T47D (cell line): ENCODE measurements at places on chromosomes 5 and 9.
A peak's percentile ranks its signal among the peaks of the same experiment; 100 is the strongest.

DNA sequence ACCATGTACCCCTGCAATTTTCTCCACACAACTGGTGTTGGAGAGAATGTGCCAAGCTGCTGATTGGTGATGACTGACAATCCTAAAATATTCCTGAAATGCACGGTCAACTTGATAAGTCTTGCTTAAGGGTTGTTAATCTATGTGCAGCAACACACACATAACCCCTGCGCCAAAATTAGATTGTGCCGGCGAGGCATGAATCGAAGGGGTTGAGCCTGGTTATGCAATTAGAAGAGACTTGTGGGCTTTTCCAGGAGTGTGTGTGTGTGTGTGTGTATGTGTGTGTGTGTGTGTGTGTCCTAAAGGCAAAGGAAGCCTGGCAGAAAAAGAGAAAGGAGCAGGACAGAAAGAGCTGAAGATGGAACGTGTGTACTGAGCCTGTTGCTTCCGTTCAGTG is 22.3 kb downstream of the IRX2 start:
- no peak for DNase-seq

DNA sequence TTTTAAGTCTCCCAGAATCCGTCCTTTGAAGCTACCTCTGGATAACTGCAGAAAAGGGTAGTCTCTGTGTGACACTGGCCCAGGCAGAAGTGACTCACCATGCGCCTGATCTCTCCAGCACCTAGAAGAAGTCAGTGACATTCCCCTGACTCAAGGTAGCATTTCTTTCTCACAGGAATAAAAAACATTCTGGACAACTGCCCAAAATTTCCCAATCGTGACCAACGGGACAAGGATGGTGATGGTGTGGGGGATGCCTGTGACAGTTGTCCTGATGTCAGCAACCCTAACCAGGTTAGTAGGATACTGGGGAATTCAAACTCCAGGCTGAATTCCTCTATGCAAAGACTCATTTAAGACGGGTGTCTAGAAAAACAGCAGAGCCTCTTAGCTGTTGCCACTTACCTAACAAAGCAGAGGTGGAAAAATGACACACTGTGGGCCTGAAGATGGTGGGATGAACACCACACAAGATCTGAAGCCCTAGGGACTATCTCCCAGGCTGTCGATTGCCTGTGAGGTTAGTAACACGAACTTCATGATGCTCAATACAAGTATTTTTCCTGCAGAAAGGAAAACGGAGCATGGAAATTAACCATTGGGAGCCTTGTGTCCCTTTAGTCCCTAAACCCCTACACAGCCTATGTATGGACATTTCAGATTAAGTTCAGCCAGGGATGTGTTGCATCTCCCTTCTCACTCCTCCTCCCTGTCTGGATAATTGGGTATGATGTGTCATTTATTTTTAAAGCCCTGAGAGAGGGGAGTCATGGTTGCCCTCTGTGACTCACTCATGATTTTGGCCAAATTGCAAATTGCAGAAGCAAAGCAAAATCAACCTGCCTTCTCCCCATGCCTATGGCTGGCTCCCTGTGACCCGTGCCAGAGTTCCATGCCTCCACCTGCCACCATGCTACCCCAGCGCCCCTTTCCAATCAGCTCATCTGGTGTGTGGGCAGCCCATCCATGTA is 37.2 kb downstream of the THBS4 start:
- DNase-seq, result no peak

DNA sequence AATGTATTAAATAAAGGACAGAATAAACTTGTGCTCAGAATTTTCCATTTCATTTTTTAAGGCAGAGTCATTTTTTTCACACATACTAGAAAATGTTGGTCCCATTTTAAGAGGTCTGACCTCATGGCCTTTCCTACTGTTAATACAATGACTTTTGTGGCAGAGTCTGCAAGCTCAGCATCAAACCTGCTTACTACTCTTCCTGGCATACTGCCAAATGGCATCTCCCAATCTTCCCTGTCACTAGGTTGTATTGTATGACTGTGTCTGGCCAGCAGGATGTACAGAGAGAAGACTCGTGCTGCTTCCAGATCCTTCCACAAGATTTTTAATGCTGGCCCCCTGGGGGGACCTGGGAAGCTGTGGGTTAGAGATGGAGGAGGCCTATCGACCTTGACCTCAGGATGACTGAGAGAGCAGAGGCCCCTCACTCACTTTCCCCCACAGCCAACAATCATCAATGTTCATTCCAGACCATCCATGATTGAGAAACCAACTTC is 64.7 kb downstream of the BARX1 start:
- no peak for DNase-seq

- no peak for DNase-seq
Observed at GRCh38 chr5:180130291-180130869, 58.8 kb upstream of the RNF130 start.

DNA sequence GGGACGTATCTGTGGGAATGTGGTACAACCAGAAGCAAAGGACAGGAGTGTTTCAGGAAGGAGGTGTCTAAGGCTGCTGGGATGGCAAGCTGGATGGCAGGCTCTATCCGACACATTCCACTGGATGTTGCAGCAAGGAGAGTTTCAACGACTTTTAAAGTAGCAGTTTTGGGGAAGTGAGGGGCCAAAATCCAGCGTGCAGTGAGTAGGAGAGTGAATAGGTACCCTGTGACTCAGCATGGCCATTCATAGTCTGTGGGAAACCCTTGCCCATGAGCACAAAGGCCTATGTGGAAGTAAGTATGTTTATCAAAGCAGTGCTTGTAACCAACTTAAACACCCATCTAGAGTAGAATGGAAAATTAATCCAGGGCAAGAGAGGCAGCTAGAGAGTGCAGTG is 664.7 kb downstream of the ACTL7B start:
- no peak for DNase-seq

- DNase-seq, result peak; percentile 52
Observed at GRCh38 chr5:180201051-180201987, 7.7 kb downstream of the RASGEF1C start.

GRCh38 chr5:85049020-85049419 is 664.3 kb upstream of the EDIL3 start:
- peak; percentile 67 for DNase-seq

DNA sequence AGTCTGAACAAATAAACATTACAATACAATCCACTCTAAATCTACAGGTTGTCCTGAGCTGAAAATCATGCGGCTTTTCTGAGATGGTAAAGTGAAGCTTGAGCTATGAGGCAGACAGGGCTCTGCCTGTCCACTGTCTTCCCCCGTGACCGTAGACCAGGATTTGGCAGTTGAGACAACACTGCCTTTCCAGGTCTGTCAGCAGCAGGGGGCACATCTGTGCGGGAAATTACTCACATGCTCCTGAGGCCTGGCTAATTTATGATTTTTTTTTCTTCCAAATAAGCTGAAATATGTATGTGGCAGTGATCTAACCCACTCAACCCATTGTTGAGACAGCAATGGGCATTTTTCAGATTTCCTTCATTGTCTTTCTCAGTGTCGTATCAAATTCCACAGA is 307.9 kb downstream of the FBXL7 start:
- no peak for DNase-seq

DNA sequence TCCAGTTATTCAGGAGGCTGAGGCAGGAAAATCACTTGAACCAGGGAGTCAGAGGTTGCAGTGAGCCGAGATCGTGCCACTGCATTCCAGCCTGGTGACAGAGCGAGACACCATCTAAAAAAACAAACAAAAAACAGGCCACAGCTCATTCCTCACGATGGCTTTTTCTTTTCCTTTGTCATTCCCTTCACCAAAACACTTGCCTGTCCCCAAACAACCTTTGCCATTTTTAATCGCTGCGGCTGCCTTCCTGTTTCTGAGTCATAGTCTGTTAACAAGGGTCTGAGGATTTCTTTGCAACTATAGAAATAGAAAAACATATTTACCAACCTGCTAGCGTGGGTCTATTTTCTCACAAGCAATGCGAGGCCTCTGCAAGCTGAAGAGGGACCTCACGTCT is 123.0 kb upstream of the FSTL4 start:
- DNase-seq, result peak; percentile 69

GRCh38 chr5:174793684-174794328 is 69.4 kb downstream of the MSX2 start:
- peak; percentile 76 for DNase-seq

GRCh38 chr5:97452646-97453045 is 269.6 kb upstream of the RIOK2 start:
- DNase-seq, result no peak

DNA sequence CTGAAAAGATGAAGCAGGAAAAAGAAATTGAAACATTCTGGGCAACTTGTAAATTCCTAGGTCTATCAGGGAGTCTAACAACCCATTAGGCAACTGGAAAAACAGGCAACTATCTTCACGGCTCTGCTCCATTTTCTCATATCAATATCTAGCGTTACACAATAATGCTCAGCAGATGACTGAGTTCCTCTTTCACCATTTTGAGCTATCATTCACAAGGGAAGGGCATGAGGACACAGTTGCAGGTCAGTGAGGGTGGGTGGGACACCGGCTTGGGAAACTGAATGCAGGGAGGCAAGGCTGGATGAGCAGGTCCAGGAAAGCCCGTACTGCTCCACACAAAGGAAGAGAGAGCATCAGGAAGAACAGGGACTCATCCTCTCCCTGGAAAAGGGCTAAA is 67.0 kb downstream of the FRMD3 start:
- no peak for DNase-seq

DNA sequence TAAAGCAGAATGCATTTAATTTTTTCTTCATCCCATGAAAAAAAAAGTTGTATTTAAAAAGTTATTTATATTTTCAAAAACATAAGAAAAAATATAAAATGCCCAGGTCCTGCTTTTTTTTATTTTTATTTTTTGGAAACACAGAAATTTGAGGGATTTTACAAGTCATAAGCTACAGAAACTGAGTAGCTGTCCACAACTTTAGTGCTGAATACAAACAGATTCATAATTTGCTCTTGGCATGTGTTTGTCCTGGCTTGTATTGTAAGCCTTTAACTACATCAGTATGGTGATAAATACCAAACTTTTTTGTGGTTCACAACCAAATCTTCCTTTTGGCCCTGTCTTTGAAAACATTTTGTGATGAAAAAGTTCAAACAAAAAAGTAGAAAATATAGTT is 7.5 kb upstream of the PLCXD3 start:
- DNase-seq, result peak; percentile 32

- DNase-seq, result no peak
Observed at GRCh38 chr9:92706218-92706940, 36.4 kb upstream of the IPPK start.

- no peak for DNase-seq
Observed at GRCh38 chr5:109146591-109146990, 263.2 kb downstream of the PJA2 start.

DNA sequence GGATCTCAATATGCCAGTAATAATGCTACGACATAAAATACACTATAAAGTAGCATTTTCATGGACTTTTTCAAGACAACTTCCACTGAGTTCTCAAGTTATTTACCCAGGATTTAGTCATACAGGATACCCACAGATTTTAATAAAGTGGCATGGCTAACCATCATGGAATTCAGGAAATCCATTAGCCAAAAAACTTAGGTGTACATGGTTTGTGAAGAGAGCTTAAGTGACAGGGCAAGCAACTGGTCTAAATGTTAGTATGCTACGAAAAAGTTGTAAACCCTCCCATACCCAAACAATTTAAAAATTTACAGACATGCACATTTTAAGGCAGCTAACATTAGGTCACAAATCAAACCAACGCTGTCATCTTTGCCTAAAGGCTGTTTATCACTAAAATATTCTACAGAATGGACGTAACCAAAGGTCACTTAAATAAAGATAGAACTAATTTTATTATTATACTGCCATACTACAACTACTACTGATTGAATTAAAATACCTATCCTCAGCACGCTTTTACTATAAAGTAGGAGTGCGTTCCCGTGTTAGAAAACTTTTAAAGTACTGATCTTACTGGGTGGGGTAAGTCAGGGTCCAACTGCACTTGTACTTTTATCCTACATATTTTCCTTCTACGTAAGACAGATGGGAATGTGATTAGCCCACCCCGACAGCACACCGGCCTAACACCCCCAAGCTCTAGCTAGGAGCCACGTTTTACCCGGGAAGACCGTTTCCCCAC is 1.1 kb downstream of the UBTD2 start:
- DNase-seq, result no peak

GRCh38 chr9:77710316-77710715 is 62.2 kb upstream of the GNA14 start:
- no peak for DNase-seq

DNA sequence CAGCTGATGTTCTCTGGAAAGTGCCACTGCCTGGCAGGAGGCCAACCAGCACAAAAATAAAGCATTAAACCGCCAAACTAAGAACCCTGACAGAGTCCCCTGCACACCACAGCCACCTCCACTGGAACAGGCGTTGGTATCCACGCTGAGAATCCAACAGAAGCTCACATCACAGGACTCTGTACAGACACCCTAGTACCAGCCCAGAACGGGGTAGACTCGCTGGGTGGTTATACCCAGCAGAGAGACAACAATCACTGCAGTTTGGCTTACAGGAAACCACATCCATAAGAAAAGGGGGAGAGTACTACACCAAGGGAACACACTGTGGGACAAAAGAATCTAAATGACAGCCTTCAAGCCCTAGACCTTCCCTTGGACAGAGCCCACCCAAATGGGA is 15.0 kb upstream of the POU5F2 start:
- no peak for DNase-seq

GRCh38 chr9:110340306-110340705 is 2.6 kb upstream of the TXNDC8 start:
- DNase-seq, result no peak

GRCh38 chr5:132873930-132874271 is 433 bp downstream of the LEAP2 start:
- DNase-seq, result no peak

- no peak for DNase-seq
Observed at GRCh38 chr5:156556666-156557406, 229.9 kb downstream of the SGCD start.

GRCh38 chr9:91379426-91379825 is 17.7 kb upstream of the AUH start:
- no peak for DNase-seq

- DNase-seq, result peak; percentile 51
Observed at GRCh38 chr5:34923694-34924461, 5.5 kb upstream of the DNAJC21 start.

- peak; percentile 57 for DNase-seq
Observed at GRCh38 chr9:38443181-38443580, 18.9 kb upstream of the IGFBPL1 start.

GRCh38 chr9:99823681-99824377 is 2.1 kb downstream of the NR4A3 start:
- DNase-seq, result no peak
